Stimulated activated CD4-positive, alpha-beta T cell treated with anti-CD3 and anti-CD28 coated beads, Interleukin-1b, Interleukin-23, amount 100 ng/mL, for 1 hour (primary cell): ENCODE measurements at places on chromosomes 4 and X.

DNA sequence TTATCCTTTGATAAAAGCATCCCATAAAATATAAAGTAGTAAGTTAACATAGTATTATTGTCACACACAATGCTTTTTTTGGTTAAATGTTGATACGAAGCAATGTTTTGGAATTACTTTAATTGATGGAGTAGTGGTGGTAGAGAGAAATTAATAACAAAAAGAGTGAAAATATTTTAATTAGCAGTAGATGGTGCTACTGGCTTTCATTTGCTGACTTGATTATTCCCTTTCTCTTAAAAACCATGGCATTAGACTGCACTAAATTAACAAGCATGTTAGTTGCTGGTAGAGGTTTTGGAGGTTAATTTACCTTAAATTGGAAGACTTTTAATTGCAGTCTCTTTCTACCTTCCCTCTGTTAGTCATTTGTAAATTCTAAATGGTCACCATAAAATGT is 8.9 kb upstream of the DCK start:
- no peak for DNase-seq

DNA sequence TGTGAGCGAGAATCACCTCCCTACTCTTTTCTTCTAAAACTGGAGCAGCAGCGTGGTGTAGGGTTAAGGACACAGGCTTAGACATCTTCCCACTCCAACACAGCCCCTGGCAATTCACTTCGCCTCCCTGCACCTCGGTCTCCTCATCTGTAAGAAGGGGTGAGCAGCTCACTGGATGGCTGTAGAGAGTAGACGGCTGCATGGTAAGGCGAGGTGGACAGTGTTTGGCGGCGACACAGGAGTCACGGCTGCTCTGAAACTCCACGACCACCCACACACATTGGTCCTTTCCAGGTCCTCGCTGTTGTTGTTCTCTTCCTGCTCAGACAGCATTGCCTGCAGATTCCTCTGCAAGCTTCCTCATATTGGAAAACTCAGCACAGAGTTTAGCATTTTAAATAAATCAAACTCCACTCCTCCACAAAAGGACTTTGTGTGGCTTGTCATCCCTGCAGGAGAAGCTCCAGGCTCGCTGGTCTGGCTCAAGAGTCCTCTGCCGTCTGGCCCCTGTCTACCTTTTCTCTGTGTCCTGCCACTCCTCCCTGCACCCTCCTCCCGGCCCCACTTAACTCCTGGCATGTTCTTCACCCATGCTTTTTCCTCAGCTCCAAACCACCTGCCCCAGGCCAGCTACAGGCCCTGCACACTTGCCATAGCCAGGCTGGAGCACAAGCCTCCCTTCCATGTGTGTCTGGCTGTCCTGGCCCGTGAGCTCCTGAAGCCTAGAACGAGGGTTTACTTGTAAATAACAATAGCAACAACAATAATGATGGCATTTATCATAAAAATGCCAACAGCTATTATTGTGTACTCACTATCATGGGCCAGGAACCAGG is 41.3 kb upstream of the CRMP1 start:
- DNase-seq = no peak

DNA sequence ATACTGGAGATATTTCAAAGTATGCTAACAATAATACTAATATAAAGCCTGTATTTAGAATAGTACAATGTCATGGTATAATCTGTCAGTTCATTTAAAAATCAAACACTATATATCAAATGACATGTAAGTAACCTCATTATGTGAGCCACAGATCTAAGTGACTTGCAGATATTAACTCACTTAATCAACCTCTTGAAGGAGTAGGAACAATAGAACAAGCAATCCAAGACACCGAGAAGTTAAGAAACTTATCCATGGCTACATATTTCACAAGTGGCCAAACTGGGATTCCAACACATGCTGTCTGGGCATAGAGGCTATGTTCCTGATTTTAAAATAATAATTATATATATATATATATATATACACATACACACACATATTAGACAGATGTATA is 554.0 kb downstream of the ARAP2 start:
- DNase-seq = no peak

- no peak for DNase-seq
Observed at GRCh38 chr4:15416357-15417232, 11.2 kb upstream of the C1QTNF7 start.

- no peak for DNase-seq
Observed at GRCh38 chr4:99983289-99983943, 33.3 kb upstream of the H2AZ1 start.

DNA sequence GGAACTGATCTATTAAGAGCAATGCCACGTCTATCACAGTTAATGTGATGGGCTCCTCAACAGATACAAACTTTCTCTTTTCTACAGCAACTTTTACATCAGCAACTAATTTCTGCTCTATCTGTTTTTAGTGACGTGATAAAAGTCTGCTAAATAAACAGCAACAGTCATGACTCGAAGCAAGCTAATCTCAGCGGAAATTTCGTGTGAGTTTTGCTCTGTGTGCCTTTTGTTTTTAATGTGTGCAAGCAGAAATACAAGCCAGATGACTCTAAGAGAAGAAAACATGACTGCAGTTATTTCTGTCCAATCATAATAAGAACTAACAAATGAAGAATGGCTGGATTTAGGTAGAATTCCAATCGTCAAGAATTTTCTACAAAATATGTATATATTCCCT is 214.3 kb downstream of the LDB2 start:
- DNase-seq = no peak

GRCh38 chr4:3213106-3213425 is 35.9 kb upstream of the MSANTD1 start:
- DNase-seq = no peak

GRCh38 chr4:105474099-105474518 is 247 bp upstream of the PPA2 start:
- peak; percentile 64 for DNase-seq

- DNase-seq = no peak
Observed at GRCh38 chrX:37746218-37746941, 33.5 kb upstream of the CYBB start.

DNA sequence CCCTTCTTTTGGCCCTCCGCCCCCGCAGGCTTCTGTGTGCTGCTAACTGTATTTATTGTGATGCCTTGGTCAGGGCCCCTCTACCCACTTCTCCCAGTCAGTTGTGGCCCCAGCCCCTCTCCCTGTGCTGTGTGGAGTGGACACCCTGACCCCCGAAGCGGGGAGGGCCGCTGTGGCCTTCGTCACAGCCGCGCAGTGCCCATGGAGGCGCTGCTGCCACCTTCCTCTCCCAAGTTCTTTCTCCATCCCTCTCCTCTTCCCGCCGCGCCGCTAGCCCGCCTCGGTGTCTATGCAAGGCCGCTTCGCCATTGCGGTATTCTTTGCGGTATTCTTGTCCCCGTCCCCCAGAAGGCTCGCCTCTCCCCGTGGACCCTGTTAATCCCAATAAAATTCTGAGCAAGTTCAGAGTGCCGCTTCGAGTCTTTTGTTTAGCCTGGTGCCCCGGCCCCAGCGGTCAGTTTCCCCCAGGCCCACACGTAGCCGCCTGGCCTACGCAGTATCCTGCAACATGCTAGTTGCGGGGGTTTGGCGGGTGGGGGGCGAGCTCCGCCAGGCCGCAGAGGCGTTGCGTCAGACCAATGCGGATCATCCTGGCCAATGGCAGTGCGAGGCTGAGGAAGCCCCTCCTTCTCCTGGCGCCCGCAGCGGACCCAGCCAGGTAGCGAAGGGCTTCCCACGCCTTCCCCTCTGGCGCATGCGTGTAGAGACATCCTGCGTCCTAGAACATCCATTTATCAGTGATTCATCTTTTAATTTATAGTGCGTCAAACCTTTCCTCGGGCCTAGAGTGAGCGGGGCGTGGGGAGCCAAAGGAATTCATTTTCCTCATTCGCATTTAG is 5.6 kb upstream of the KANTR start:
- peak; percentile 51 for DNase-seq

DNA sequence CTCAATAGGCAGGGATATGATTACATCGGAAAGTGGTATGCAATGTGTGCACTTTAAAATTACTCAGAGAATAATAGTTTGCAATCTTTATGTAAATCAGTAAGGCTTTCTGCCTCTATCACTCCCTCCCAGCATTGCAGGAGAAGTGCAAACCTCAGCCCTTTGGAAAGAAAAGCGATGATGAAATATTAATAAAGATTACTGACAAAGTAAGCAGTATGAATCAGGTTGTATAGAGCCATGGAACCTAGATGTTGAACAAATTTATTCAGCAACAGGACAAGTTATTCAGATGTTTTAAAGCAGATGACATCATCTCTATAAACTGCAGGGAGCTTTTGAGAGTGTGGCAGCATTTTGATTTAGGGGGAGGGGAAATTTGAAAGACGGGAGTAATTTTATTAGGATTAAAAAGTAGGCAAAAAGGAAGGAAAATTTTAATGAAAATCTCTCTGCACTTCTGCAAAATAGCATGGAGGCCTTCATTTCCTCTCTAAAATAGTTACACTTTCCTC is 631.7 kb upstream of the GRIA3 start:
- DNase-seq = no peak

- no peak for DNase-seq
Observed at GRCh38 chrX:3263681-3264126, 82.7 kb downstream of the MXRA5 start.

DNA sequence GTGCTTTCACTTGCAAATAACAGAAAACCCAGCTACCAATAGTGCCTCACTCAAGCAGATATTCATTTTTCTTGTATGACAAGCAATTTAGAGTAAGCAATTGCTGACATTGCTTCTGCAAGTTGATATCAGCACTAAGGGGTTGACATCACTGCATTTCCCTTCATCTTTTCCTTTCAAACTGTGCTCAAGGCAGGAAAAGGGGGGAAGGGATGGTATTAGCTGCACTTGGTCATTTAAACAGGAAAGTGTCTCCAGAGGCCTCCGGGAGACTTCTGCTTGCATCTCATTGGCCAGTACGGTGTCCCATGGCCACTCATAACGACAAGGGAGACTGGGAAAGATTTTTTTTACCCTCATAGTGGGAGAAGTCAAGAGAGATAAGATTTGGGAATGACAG is 65.5 kb upstream of the FGG start:
- DNase-seq = no peak

DNA sequence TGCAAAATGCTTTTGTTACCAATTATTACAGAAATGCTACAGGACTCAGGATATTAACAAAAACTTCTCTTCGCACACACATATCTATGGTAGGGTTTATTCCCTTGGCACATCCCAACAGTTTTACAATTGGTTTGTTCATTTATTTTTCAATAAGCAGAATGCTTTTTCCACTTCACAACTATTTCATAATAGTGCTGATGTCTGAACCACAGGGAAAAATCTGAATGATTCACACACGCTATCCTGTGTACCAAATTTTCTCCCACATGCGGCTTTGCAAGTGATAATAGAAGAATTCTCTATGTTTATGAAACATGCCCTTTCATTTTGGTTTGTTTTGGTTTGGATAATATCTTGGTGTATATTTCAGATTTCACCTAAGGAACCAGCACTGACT is 725.7 kb upstream of the TENM3 start:
- DNase-seq = no peak

- no peak for DNase-seq
Observed at GRCh38 chr4:1082215-1083182, 30.9 kb downstream of the RNF212 start.

- no peak for DNase-seq
Observed at GRCh38 chr4:140790765-140791164, 34.6 kb upstream of the TBC1D9 start.

- no peak for DNase-seq
Observed at GRCh38 chr4:48667148-48667547, 112.9 kb downstream of the FRYL start.

DNA sequence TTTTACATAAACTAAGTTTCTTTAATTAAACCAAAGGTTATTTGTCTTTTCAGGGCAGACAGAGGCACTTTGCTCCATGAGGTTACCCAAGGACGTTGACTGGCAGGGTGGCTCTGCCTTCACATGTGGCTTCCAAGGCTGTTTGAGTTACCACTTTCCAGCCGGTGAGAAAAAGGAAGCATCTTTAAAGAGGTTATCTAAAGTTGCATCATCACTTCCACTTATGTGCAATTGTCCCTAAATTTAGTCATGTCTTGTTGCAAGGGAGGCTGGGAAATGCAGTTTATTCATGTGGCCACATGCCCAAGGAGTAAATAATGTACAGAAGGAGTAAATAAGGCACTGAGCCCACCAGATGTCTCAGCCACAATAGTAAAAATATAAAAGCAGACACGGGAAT is 29.0 kb upstream of the RAP1GDS1 start:
- no peak for DNase-seq

GRCh38 chr4:157664726-157665125 is 444.2 kb downstream of the GRIA2 start:
- no peak for DNase-seq

GRCh38 chr4:120105472-120105871 is 38.8 kb upstream of the MAD2L1 start:
- DNase-seq = no peak

DNA sequence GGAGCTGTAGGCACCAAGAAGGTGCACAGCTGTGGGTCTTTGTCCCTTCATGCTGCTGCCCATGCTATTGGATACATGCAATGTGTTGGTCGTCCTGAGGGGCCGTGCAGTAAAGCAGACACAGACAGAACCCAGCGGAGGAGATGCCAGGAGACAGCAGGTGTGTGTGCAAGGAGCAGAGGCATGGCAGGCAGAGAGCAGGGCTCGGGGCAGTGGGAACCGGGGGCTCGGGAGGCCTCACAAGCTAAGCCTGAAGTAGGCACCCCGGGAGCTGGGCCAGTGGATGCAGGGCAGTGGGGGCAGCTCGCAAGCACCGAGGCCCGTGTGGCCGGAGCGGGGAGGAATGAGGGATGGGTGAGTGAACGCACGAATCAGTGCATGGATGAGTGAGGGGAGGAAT is 13.2 kb downstream of the HTRA3 start:
- DNase-seq = no peak

DNA sequence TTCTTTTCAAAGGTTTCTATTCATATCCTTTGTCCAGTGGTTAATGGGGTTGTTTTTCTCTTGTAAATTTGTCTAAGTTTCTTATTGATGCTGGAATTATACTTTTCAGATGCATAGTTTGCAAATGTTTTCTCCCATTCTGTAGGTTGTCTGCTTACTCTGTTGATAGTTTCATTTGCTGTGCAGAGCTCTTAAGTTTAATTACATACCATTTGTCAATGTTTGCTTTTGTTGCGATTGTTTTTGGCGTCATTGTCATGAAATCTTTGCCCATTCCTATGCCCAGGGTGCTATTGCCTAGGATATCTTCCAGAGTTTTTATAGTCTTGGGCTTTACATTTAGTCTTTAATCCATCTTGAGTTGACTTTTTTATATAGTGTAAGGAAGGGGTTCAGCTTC is 21.2 kb upstream of the UGT8 start:
- DNase-seq = no peak

DNA sequence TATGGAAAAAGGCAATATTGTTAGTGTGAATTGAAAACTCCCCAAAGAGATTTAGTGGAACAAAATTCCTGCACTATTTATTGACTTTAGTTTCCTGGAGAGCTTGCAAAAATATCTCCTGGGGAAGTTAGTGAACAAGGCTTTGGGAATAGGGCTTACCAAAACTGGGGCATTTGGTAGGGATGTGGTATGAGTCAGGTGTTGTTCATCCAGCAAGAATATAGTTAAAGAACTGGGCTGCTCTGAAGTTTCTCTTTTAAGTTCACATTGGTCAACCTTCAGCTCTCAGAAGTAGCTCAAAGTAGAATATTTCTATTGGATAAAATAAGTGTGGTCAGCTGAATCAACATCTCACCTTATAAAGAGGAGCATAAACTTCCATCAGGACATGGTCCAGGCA is 185.0 kb downstream of the CPE start:
- no peak for DNase-seq
